Stimulated activated CD8-positive, alpha-beta memory T cell treated with anti-CD3 and anti-CD28 coated beads, Interleukin-12 subunit alpha, Interleukin-12 subunit beta, amount 100 ng/mL, for 1 hour (primary cell): ENCODE measurements at places on chromosomes 1 and 21.

- peak; percentile 71 for DNase-seq
Measured at GRCh38 chr1:205255941-205256780, 28.4 kb downstream of the TMCC2 start.

GRCh38 chr1:101022294-101022693 is 3.3 kb downstream of the DPH5 start:
- DNase-seq, result no peak

DNA sequence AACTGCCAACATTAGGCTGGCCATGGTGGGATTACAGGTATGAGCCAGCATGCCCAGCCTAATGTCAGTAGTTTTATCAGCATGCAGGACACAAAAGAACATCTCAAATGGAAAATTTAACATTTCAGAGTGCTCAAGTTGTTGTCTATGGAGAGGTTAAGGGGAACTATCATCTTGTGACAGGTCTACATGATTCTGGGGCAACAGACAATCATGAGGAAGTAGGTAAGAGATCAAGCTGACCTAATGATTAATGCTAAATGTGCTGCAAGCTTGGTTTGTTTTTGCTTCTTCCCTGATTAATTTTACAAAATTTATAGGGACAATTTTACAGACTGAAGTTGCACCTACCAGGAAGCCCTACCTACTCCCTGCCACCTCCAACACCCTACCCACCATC is 36.6 kb downstream of the FMO4 start:
- no peak for DNase-seq

GRCh38 chr1:68225781-68226180 is 6.5 kb downstream of the WLS start:
- no peak for DNase-seq

- no peak for DNase-seq
Measured at GRCh38 chr1:228307218-228308023, 99.2 kb downstream of the TRIM11 start.

DNA sequence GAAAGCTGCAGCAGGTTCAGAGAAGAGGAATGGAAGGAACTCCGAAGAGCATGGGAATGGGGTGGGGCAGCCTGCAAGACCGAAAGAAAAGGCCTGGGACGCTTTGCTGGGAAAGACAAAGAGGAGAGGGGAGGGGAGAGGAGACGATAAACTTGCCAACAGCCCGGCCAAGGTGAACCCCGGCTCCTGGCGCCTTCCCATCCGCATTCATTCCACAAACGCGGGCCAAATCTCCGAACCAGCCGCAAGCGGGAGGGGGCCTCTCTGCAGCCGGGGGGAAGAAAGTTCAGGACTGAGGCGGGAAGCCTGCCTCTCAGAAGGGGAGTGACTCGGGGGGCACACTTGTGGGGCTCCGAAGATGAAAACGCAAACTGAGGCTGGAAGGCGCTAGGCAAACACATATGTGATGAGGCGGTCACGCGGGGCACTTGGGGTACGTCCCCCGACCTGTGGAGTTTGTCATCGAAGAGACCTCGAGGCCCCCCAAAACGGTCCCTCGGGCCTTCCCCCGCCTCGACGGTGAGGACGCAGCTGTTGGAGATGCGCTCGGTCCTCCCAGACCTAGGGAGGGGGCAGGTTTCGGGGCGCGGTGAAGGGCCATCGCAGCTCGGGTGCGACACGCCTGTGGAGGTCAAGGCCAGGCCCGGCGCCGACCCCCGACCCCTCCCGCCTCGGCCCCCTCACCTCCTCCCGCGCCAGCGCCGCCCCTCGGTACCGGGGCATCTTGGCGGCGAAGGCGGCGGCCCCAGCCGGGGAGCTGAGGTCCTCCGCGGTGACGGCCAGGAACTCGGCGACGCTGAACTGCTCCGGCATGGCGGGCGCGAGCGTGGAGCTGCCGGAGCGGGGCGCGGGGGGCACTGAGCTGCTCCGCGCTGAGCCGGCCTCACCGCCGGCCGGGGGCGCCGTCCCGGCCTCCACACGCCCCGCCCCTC is at the start of gene ASAP3:
TSS of gene ASAP3 (minus strand) at position 859 of the 932 bp plus-strand sequence. CDS start at position 813, 46 bp downstream.
- DNase-seq, result no peak

- DNase-seq, result no peak
Measured at GRCh38 chr1:111602974-111603373, 16.6 kb upstream of the RAP1A start.
